ENCODE measurements at places on chromosomes 7 and 10.

- no peak for DNase-seq
Observed at GRCh38 chr7:73976761-73977618, 51.0 kb upstream of the ELN start.

DNA sequence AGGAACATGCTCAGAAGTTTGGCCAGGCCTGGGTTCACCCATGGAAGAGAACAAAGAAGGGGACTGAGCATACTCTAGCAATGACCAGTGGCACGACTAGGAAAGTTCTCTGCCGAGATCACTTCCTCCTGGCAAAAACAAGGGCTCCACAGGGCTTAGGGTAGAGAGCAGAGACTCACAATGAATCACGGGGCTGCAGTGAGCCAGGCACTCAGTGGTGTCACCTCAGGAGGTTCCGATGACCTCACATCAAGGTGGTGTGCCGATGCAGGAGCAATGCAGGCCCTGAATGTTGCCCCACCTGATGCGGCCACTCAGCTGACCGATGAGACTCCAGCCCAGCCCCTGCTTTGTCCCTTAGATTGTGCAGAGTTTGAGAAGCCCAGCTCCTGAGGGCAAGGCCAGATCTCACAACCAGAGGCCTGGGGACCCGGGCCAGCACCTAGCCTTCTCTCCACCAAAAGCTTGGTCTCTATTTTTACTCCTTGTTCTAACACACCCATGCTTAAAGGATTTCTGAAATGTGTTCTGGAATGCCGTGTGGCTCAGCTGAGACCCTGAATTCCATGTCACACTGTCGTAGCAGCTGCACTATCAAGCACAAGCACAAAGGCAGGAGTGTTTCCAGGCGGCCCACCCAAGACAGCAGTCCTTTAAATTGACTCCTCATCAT is 60.9 kb downstream of the COBL start:
- no peak for DNase-seq

DNA sequence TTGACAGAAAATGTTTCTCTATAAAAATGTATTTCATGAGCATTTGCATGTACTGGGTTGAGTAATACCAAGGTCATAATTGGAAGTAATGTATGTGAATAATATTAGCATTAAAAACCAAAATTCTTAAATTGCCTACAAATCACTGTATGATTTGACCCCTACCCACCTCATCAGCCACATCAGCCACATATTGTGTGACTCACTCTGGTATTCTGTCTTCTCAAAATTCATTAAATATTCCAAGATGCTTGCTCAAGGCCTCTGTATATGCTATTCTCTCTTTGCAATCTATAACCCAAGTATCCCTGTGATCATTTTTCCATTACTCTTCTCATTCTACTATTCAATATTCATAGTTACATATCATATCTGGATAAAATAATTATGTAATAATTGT is 21.4 kb downstream of the POT1 start:
- DNase-seq: no peak

DNA sequence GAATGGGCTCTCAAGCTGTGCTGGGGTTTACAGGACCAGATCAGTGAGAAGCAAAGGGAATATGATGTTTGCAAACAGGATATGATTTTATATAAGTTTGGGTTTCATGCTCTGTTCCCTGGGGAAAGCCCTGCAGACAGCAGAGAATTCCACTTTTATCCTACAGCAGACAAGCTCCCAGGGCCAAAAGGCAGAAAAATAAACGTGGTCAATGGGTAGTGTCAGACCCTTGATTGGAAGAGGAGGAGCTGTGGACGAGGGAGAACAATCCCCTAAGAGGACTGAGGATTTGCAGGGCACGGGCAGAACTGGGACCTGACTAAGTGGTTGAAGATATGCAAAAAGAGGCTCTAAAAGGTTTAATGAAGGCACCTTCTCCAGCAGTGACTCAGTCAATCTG is 275.3 kb downstream of the HDAC9 start:
- DNase-seq: no peak

GRCh38 chr7:31958226-31958625 is 112.0 kb downstream of the PDE1C start:
- DNase-seq: no peak

- no peak for DNase-seq
Observed at GRCh38 chr7:77484785-77485184, 52.3 kb upstream of the PTPN12 start.

DNA sequence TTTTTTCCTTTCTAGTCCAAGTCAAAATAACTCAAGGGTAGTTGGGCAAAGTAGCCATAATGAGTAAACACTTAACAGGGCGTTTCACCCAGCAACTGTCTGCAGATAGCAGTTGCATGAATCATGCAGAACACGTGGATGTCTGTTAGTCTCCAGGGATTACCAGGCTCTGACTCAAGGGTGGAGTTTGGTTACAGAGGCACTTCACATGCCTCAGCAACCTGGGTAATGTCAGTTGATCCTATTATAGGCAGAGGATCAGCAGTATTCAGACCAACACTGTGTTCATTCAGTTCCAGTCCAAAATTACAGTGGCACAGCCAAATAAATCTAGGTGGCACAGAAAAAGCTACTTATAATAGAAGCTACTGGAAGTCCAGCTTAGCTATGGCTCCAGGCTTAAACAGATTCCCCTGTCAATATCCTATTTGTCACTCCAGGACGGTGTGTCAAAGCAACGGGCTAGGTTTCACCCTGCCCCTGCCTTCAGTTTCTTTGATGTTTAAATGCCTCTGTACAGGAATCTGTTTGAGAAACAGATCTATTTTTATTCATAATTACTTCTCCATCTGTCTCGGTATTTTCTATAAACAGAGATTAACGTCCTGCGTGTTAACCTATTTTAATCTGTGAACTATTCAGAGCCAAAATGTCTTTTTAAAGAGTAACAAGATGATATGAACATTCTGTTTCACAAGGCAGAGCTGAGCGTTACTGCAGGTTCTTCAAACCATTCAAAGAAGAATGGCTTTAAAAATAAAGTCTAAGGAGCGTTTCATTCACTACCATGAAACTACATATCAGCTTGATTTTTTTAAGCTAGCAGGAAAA is 162.6 kb upstream of the AKR1E2 start:
- no peak for DNase-seq

DNA sequence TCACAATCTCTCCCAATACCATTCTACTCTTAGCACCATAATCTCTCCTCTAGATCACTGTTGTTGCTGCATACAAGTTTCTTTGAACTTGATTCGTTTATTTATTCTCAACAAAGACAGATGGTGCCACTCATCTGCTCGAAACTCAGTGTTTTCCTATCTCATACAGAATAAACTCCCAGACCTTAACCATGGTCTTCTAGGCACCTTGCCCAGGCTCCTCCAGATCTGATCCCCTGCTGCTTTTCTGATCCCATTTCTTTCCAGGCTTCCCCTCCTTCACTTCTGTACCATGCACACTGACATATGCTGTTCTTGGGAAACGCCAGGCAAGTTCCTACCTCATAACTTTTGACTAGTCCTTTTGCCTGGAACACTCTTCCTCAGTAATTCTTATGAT is 645.7 kb downstream of the DNAJB9 start:
- no peak for DNase-seq

- no peak for DNase-seq
Observed at GRCh38 chr7:12554872-12555271, 15.6 kb upstream of the SCIN start.

DNA sequence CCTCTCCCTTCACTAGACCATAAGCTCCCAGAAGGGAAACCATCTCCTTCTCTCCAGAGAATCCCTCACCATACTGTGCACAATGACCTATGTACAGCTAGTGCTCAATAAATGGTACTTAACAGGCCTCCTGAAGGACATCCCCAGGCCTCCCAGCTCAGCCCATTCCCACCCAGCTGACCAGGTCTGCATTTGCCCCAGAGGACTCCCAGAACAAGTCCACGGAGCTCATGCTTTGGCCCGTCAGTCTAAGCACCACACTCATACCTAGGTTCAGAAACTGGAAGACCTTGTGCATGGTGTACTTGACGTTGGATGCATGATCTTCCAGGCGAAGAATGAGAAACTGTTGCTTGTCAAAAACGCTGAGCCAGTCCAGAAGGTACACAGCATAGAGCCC is 81.3 kb downstream of the CHST15 start:
- no peak for DNase-seq

GRCh38 chr10:5568984-5569383 is 44.2 kb downstream of the CALML3 start:
- DNase-seq: no peak

DNA sequence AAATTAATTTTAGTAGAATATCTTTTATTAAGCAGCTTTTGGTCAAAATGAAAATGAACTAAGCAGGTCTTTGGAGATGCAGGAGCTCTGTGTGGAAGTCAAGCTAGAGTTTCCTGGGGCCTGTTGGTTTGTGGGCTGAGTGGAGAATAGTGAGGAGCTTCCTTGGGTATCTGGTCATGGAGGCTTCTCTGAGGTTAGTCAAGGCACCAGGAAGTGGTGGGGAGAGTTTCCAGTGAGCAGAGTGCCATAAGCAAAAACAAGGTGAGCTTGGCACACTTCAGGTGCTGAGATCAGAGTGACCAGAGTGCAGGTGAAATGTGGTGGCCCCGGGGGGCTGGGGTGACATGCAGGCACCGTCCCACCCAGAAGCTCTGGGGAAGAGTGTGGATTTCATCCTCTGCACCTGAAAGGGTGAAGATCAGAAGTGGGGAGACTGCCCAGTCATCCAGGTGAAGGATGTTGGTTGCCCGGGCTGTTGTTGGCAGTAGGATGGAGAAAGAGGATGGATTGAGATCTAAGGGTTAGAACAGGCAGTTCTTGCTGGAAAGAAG is 77.4 kb downstream of the WDR37 start:
- no peak for DNase-seq

Data from activated CD8-positive, alpha-beta memory T cell treated with anti-CD3 and anti-CD28 coated beads for 4 hours (primary cell).